CD8-positive, alpha-beta memory T cell (primary cell): ENCODE measurements at places on chromosomes 1 and 21. TPM values are rescaled to one million over a fixed set of nuclear protein-coding genes. Genes with fewer than 3 reads are reported as not detected.

DNA sequence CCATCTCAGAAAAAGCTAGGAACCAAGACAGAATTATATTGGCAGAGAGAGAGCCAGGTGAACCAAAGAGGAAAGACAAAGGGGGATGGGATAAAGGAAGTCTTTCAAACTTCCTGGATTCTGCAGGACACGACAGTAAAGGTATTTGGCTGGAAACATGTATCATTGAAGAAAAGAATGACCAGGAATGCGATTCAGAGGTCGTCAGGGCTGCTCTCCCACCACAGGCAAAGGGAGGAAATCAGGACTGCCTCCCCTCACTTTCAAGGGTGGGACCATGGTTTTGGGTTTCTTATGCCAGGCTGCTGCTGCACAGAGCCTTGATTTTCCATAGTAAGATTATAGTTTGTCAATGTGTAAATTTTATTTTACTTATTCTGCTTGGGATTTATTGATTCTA is 848.8 kb downstream of the BRINP3 start:
- DNase-seq: no peak

GRCh38 chr1:61280452-61280851 is 198.1 kb downstream of the NFIA start:
- DNase-seq: no peak

GRCh38 chr1:44803312-44804095 is 3.3 kb downstream of the PLK3 start:
- no peak for DNase-seq

KRTAP11-1 gene
- not detected for total RNA-seq

GRCh38 chr1:187275985-187276575 is 447.3 kb downstream of the PLA2G4A start:
- no peak for DNase-seq

DNA sequence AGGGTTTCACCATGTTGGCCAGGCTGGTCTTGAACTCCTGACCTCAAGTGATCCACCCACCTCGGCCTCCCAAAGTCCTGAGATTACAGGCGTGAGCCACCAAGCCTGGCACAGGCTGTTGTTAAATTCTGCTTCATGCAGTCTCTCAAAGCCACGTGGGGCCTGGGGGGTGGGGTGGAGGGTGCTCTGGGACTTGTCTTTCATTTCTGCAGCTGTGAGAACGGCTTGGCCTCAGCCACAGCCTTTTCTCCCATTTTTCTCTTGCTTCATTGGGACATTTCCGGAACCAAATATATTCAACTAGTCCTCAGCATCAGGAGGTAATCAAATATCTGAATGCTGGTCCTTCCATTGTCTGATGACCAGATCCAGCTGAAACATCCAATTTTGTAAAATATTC is 27.6 kb upstream of the KCNE2 start:
- DNase-seq: no peak

- no peak for DNase-seq
Measured at GRCh38 chr1:36814083-36814482, 220.2 kb downstream of the GRIK3 start.

ARHGEF16 gene
- total RNA-seq: not detected

DNA sequence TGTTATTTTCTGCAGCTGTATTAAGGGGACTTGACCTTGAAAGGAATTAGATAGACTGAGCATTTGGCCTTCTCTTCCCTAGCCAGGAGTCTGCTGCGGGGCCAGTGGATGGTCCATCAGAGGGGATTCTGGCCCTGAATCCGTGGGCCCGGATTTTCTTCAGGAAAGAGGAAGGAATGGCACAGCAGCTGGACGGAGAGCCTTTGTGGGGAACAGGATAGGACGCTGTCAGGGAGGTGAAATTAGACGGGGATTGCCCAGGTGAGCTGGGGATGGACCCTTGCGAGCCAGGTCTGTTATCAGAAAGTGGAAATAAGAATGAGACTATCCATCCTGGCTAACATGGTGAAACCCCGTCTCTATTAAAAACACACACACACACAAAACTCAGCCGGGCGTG is 1.7 kb upstream of the C2CD2 start:
- DNase-seq: no peak

- DNase-seq: no peak
Measured at GRCh38 chr1:15948091-15948591, 27.8 kb downstream of the ZBTB17 start.

DNA sequence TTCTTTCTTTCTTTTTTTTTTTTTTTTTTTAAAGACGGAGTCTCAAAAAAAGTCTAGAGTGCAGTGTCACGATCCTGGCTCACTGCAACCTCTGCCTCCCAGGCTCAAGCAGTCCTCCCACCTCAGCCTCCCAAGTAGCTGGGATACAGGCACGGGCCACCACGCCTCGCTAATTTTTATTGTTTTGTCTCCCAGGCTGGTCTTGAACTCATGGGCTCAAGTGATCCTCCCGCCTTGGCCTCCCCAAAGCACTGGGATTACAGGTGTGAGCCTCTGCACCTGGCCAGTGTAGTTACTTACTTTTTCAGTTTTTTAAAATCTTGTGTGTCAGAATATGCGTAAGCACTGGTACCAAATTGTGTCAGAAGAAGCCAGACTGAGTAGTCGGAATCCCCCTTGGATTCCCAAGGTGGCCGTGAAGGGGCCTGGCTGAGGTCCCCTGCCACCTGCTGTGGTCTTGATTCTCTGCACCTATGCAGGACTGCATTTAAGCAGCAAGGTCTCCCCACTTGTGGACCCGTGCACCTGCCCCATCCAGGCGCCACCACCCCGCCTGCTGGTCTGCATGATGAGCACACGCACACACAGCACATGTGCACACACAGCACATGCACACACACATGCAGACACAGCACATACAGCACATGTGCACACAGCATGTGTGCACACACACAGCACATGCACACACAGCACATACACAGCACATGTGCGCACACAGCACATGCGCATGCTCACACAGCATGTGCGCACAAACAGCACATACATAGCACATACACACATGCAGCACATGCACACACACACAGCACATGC is 47.5 kb downstream of the PCNT start:
- no peak for DNase-seq

DNA sequence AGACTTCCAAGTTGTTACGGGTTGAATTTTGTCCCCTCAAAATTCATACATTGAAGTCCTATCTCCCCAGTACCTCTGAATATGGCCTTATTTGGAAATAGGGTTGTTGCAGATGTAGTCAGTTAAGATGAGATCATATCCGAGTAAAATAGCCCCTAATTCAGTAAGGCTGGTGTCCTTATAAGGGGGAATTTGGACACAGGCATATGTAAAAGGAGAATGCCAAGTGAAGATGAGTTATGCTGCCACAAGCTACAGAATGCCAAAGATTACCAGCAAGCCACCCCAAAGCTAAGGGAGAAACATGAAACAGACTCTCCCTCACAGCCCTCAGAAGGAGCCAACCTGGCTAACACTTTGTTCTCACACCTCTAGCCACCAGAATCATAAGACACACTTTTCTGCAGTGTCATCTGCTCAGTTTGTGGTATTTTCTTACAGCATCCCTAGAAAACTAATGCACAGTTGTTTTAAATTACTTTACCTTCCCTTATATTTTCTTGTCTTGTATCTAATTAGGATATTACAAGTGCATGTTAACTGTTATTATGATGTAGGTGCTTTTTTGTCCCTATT is 43.3 kb upstream of the PRDX6 start:
- DNase-seq: no peak

KCNT2 gene
- not detected for total RNA-seq

CHML gene
- total RNA-seq: 21.6 TPM

- DNase-seq: no peak
Measured at GRCh38 chr1:156889802-156890580, 3.5 kb upstream of the PEAR1 start.

DDAH1 gene
- not detected for total RNA-seq

DNA sequence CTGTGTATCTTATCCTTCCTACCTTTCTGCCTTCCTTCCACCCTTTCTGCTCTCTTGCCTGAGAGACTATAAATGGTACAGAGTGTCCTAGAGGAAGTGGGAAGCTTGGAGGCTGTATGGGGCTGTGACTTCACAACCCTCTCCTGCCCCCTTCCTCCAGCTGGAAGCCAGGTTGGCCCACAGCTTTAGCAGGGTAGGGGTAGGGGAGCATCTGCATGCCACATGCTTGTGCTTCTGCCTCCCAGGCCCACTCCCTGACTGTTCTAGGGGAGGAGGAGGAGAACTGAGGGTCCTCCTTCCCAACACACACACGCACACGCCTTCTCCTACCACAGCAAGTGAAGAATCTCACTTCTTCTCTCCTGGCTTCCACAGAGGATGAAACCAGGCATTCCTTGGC is 3.9 kb upstream of the SLC27A3 start:
- DNase-seq: no peak

GRCh38 chr1:53822931-53823330 is 15.2 kb downstream of the NDC1 start:
- DNase-seq: no peak

DNA sequence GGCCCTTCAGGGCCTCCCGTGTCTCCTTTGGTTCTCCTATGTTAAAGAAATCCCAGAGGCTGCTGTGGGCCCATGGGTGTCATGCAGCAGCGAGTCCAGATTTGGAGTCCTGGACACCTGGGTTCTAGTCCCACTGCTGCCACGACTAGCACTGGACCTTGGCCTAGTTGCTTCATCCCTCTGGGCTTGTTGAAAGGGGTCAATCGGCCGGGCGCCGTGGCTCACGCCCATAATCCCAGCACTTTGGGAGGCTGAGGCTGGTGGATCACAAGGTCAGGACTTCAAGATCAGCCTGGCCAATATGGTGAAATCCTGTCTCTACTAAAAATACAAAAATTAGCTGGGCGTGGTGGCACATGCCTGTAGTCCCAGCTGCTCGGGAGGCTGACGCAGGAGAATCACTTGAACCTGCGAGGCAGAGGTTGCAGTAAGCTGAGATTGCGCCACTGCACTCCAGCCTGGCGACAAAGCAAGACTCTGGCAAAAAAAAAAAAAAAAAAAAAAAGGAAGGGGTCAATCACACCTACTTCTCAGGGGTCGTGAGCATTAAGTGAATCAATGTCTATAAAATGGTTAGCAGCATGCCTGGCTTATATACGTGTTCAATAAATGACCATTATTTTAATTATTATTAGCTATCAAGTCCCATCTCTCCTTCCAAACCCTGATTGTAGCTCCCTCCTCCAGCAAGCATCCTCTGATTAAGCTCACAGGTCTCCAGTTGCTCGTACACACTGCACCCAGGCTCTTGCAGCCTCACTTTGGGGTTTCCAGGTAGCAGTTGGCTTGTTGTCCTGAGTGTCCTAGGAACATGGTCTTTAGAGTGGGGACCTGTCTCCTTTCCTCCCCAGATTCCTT is 43.8 kb downstream of the KIRREL1 start:
- DNase-seq: no peak

DNA sequence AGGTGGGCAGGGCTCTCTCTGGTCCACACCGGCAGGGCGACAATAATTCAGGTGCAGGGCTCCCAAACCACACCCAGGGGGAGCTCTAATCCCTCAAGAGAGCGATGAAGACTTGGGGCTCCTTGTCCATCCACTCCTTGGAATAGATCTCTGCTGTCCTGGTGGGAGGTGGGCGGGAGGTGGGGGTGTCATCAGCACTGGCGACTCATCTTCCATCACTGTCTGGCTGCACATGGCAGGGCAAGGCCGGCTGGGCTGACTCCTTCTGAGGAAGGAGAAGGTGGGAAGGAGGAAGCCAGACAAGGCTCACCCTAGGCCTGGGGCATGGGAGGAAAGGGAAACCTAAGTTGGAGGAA is 29.3 kb downstream of the TNNT2 start:
- no peak for DNase-seq
